ENCODE measurements at places on chromosomes 16 and 17.

GRCh38 chr17:15947271-15947670 is 2.3 kb downstream of the ADORA2B start:
- DNase-seq, result no peak

- no peak for DNase-seq
Measured at GRCh38 chr16:85829751-85830445, 30.4 kb downstream of the COX4I1 start.

- no peak for DNase-seq
Measured at GRCh38 chr17:8101721-8102120, 14.2 kb upstream of the ALOX12B start.

DNA sequence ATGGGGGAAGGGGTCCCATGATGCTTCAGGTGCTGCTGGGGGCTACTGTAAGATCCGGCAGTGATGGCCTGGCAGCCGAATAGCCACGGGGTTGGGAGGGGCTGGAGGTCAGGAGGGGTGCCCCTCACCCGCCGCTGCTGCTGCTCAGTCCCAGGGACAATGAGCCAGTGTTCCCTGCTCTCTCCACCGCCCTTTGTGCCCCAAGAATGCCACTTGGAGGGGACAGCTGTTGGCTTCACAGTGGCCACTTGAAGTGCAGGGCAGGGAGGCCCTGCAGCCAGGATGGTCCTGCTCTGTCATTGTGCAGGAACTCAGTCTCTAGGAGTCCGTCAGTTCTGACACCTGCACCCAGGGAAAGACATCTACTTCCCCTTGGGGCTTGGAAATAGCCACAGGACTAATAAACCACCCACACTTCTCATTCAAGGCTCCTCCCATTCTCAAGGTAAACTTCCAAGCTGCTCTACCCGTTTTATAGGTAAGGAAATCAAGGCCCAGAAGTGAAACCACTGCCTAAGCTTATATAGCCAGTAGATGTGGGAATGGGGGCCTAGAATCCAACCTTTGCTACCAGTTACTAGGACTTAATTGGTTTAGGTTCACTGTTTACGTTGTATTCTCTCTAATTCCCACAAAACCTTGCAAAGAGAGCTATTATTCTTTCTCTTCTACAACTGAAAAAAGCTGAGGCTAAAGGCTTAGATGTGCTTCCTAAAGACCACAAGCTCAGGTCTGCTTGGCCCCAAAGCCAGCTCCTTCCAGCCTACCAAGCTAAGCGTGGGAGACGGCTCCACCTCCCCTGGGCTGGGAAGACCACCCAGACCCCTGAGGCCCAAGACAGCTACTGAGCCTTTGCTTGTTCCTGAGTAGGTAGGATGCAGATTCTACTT is 6.2 kb upstream of the CPSF4L start:
- no peak for DNase-seq

Measured in NCI-H1092 (cell line).